ENCODE measurements at places on chromosomes 7 and 10.

GRCh38 chr7:137454246-137454724, 110.8 kb upstream of the PTN start:
- DNase-seq, result peak; percentile 67

DNA sequence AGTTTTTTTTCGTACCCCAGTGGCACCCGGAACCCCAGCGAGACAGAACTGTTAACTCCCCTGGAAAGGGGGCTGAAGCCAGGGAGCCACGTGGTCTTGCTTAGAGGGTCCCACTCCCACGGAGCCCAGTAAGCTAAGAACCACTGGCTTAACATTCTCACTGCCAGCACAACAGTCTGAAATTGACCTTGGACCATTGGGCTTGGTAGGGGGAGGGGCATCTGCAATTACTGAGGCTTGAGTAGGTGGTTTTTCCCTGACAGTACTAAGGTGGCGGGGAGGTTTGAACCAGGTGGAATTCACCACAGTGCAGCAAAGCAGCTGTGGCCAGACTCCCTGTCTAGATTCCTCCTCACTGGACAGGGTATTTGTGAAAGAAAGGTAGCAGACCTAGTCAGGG, 196.5 kb downstream of the ADK start:
- no peak for DNase-seq

DNA sequence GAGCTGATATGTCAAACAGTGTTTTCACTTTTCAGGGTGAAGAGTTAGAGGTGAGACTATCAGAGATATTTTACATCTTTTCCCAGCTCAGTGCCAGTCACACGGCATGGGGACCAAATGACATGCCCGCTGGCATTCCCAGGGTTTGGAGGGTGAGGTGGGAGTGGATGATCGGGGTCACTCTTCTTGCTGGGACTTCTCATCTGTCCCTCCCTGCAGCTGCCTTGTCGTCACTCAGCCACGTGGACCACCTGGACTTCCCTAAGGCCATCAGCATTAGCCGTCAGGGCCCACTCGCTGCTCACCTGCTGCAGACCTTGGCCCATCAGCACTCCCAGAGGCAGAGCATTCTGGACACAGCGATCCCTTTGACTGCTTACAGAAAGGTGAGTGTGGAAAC, 301.8 kb downstream of the DNAJB6 start:
- DNase-seq, result no peak

DNA sequence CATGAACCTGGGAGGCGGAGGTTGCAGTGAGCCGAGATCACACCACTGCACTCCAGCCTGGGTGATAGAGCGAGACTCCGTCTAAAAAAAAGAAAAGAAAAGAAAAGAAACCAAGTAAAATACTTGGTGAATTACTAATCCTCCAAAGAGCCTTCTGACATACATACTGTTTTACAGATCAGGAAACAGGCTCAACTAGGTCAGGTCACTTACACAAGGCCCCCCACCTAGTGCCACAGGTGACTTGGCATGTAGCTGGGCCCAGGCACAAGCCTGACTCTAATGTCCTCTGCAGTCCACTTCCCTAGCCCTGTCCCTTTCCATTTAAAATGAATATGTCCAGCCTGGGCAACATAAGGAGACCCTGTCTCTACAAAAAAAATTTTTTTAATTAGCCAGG, 157.0 kb downstream of the TPST1 start:
- DNase-seq, result no peak

GRCh38 chr7:43022008-43022407, 89.8 kb downstream of the MRPL32 start:
- DNase-seq, result no peak

GRCh38 chr7:79451580-79451979, 1.9 kb downstream of the MAGI2 start:
- DNase-seq, result no peak

GRCh38 chr7:5212633-5213285, 22.7 kb downstream of the WIPI2 start:
- no peak for DNase-seq

DNA sequence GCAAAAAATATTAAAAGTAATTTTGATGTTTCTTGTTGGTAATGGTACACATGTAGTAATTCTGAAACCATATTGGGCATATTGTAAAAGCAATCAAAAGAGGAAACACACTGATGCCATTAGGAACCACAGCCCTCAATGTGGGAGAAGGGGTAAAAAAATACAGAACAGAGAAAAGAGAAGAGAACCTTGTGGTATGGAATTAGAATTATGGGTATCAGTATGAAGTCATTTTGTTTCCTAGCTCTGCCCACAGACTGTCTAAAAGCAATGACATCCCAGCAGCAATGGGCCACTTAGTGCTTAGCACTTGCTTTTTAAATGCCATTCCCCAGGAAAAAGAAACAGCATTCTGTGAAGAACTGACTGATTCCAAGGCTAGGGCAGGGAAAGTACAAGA, 61.5 kb downstream of the CPVL start:
- no peak for DNase-seq

DNA sequence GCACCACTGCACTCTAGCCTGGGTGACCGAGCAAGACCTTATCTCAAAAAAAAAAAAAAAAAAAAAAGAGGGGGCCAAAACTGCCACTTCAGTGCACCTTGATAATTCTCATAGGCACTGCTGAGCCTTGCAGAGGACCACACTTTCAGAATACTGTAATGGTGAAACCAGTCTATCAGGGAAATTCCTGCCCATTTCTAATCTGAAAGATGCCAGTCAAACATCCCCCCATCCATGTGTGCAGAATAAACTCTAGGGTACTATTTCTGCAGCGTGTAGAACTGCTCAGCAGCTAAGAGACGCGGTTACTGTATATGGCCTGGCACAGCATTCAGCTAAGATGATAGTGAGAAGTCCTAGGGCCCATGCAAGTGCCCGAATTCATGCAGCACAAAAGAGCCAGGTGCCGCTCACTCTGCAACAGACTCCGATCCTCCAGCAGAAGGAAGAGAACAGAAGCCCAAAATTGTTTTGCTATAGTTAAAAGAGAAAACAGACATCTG, 286.8 kb upstream of the KLF14 start:
- no peak for DNase-seq
